Panc1 (cell line): ENCODE measurements at places on chromosomes 3 and 15.

DNA sequence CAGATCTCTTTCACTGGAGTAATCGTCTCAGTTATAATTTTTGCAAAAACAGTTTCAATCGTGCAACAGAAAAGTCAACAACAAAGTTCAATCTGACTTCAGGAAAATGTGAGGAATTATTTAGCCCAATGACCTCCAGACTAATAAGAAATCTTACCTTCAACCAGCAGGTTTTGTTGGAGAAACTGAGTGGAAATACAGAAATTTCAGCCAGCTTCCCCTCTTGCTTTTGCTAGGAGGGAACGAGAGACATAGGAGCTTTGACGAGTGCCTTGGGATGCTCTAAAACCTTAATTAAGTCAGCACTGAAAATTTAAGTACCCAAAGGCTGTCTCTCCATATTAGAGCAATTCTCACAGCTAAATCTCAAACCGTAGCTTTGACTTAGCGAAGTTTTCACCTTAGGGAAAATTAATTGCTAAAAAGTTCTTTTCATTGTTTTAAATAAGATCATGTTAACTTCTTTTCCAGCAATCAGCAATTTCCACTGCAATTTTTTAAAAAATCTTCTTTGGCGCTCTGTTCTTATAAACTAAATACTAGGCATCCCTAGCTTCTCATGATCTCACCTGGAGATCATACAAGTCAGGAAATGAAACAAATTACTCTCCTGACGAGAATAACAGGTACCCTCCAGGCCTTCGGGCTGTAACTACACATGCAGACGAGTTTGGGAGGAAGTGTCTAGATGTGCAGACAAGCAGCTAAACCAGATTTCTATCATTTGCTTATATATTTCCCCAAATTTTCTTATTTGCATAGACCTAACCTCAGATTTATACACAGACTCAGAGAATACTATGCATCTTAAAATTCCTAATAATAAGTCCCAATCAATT lies 250.2 kb downstream of the FAM43A start:
- no peak for DNase-seq

GRCh38 chr15:69997161-69997485 lies 100.6 kb downstream of the TLE3 start:
- no peak for DNase-seq

DNA sequence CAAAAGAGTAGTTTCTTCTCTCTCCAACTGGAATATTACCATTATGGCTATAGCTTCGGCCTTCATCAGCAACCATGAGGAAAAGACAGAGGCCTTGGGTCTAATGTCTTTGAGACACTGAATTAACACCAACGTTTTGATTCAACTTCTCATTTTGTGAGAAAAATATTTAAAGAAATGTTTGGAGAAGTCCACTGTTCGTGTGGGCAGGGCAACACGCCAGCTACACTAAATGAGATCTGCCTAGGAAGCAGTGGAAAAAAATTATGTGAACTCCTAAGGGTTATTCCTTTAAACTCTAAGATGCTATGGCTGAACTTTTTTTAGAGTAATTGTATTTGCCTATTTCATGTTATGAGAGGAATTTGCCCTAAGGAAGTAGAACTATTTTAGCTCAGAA lies 41.8 kb downstream of the NCEH1 start:
- DNase-seq = no peak

- no peak for DNase-seq
Observed at GRCh38 chr15:68224108-68224507, 5.4 kb downstream of the CLN6 start.

- DNase-seq = no peak
Observed at GRCh38 chr3:57048052-57048671, 12.3 kb upstream of the SPATA12 start.
